ENCODE measurements at places on chromosomes 1 and 21.

GRCh38 chr21:34892209-34892608 is 156.9 kb downstream of the RUNX1 start:
- peak; percentile 17 for DNase-seq

DNA sequence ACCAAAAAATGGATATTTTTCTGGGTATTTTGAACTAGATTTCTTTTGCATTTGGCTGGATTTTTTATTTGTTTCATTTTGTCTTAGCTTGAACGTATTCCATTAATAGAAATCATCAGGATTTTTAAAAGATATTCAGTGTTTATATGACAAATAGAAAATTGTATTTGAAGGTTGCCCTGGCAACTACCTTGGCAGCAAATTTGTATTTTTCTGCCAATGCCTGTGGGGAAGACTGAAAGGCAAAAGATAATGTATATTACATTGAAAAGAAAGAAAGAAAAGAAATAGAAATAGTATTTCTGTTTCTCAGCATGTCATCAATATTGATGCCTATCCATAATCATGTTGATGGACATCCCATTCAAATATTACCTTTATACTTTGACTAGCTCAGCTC is 16.8 kb downstream of the VCAM1 start:
- no peak for DNase-seq

DNA sequence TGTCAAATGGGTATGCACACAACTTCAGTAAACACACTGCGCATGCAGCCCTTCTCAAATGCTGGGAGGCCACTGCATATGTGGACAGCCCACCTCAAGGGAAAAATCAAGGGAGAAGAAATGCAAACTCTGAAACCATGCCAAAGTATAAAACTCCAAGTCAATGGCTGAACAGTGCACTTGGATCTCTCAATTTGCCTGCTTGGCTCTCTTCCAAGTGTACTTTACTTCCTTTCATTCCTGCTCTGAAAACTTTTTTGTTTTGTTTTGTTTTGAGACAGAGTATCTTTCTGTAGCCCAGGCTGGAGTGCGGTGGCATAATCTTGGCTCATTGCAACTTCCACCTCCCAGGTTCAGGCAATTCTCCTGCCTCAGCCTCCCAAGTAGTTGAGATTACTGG is 18.8 kb upstream of the COP1 start:
- no peak for DNase-seq

- DNase-seq = no peak
These were observed 211.6 kb upstream of the NR5A2 start for GRCh38 chr1:199815947-199816346.

DNA sequence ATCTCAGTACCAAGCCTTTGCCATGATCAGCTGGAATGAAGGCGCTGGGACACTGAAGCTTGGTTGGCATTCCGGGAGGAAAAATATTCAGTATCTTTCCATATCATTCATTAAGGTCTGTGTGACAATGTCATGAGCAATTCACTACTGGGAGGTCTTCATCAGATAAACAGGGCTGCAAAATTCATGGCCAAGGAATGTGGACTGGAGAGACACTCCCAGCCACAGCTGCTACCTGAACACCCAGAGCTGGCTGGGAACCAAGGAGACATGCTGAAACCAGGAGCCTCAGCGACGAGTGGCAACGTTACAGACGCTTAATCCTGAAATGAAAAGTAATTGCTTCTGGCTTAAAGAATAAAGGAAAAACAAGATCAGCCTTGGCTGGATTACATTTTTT is 30.6 kb upstream of the DDAH1 start:
- no peak for DNase-seq

DNA sequence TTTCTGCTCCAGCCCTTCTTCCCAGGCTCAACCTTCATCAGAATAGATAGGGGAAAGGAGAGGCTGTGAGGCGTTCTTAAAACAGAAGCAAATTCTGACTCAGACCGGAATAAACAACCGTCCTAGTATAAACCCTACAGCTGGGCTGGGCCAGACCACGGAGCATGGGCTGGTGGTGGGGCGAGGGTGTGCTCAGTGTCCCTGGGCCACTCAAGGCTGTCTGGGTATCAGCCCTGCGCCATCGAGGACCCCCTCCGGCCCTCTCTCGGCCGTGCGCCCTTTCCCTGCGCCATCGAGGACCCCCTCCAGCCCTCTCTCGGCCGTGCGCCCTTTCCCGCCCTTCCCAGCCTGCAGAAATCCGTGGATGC is 36.0 kb downstream of the CAPN2 start:
- peak; percentile 4 for DNase-seq

GRCh38 chr1:175277783-175278733 is 85.5 kb upstream of the KIAA0040 start:
- no peak for DNase-seq

GRCh38 chr21:37944496-37944895 is 28.2 kb upstream of the KCNJ6 start:
- no peak for DNase-seq

DNA sequence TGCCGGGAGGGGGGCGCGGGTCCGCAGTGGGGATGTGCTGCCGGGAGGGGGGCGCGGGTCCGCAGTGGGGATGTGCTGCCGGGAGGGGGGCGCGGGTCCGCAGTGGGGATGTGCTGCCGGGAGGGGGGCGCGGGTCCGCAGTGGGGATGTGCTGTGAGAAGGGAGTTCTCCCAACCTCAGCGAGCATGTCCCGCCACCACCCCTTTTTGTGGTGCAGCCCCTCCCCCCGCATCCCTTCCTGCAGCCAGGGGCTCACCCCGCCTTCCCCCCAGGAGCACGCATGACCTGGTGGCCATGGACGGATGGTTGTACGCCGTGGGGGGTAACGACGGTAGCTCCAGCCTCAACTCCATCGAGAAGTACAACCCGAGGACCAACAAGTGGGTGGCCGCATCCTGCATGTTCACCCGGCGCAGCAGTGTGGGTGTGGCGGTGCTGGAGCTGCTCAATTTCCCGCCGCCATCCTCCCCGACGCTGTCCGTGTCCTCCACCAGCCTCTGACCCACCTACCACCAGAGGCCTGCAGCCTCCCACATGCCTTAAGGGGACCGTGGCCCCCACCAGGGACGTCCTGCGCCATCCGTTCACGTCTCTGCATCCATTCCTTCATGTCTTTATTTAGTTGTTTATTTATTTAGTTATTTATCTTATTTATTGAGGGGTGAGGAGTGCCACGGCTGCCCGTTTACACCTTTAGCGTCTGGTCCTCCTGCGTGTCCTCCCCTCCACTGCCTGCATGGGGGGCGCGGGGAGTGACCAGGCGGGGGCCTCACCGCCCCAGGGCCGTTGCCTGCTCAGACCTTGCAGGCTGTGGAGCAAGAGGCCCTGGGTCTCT is 1.4 kb upstream of the PLEKHN1 start:
- DNase-seq = no peak

GRCh38 chr21:44603109-44603875 is 2.9 kb downstream of the KRTAP10-7 start:
- no peak for DNase-seq

- DNase-seq = no peak
These were observed 359.1 kb downstream of the TTLL7 start for GRCh38 chr1:83639785-83640184.

- DNase-seq = no peak
These were observed 90.4 kb downstream of the RGS21 start for GRCh38 chr1:192407206-192407605.

DNA sequence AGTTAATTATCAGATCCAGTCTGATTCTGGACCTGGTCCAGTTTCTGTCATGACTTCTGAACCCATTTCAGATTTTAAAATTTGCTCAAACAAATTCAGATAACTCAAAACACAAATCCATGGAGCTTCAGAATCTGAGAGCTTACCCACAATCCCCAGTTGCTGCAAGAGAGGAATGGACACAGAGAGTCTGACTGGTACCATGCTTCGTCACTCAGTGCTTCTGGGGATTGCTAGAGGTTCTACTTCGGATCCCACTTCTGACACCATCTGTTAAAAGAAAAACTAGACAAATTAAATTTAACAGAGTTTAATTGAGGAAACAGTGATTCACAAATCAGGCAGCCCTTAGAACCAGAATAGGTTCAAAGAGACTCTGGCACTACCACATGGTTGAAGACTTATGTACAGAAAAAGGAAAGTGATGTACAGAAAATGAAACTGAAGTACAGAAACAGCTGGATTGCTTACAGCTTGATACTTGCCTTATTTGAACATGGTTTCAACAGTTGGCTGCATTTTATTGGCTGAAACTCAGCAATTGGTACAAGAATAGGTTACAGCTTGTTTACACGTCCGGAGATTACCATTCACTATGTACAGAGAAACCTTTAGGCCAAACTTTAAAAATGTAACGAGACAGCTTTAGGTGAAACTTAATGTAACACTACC is 60.7 kb upstream of the TEKT2 start:
- peak; percentile 19 for DNase-seq

DNA sequence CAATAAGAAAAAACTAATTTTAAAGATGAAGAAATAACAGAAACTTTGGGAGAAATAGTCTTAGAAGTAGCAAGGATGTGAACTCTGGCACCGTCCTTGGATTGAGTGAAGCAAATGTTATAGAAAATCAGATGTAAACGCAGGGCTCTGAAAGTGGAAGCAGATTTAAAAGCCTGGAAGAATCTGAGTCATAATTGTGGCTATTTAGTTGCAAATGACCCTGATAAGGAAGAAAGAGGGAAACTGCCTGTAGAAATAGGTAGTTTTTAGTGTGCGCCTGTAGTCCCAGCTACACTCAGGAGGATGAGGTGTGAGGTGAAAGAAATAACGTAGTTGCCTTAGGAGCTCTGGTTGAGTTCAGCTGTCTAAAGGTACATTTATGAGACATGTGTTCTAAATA is 101.0 kb downstream of the NGF start:
- DNase-seq = no peak

GRCh38 chr1:241090798-241091197 is 266.2 kb downstream of the RGS7 start:
- no peak for DNase-seq

DNA sequence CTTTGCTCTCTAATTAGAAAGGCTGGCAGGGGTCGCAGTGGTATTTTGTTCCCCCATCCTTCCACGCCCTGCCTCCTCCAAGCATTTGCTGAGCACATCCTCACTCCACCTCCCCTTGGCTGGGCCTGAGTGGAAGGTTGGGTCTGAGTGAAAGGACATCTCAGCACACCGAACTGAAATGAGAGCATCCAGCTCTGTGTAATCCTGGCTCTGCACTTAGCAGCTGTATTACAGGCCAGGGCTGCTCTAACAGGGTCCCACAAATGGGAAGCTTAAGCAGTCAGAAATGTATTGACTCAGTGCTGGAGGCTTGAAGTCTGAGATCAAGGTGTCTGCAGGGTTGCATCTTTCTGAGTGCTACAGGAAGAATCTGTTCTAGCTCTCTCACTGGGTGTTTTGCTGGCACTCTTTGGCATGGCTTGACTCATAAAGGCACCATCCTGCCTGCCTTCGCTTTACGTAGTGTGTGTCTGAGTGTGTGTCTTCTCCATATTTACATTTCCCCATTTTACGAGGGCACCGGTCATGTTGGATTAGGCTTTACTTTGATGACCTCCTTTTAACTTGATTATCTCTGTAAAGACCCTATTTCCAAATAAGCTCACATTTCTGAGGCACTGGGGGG is 48.5 kb upstream of the IGSF21 start:
- DNase-seq = no peak

- no peak for DNase-seq
These were observed 70.7 kb downstream of the EVA1C start for GRCh38 chr21:32483293-32483595.

GRCh38 chr1:234143681-234144080 is 229.6 kb upstream of the COA6 start:
- DNase-seq = no peak

- no peak for DNase-seq
These were observed 82.1 kb downstream of the PRDM2 start for GRCh38 chr1:13781907-13782633.

GRCh38 chr1:173095632-173096031 is 44.9 kb upstream of the TNFSF18 start:
- DNase-seq = no peak

GRCh38 chr1:168135116-168135920 is 1.4 kb downstream of the GPR161 start:
- no peak for DNase-seq
